ELF-1 (cell line): ENCODE measurements at places on chromosomes 2 and 18.

GRCh38 chr2:181516992-181517391 lies 59.8 kb downstream of the ITGA4 start:
- DNase-seq = no peak

GRCh38 chr2:14932285-14932684 lies 299.8 kb downstream of the LRATD1 start:
- no peak for DNase-seq

GRCh38 chr2:168518555-168519066 lies 62.5 kb downstream of the CERS6 start:
- peak; percentile 73 for DNase-seq

- no peak for DNase-seq
These were observed 173.8 kb upstream of the SIX3 start for GRCh38 chr2:44767691-44768090.

DNA sequence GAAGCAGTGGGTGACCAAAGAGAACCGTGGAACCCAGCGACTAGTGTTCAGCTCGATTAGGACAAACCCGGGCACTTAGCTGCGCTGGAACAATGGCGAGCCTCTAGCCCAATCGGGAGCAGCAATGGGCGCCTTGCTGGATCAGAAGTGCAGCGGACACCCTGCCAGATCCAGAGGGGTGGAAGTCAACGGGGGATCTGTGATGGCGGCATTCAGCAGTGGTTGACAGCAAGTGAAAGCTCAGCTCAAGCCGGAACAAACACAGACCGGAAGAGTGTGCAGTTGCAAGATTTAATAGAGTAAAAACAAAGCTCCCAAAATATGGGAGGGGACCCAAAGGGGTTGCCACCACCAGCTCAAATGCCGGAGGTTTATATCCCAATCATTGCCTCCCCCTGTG lies 478.7 kb upstream of the REG3G start:
- no peak for DNase-seq
